ENCODE measurements at places on chromosomes 4 and X.

DNA sequence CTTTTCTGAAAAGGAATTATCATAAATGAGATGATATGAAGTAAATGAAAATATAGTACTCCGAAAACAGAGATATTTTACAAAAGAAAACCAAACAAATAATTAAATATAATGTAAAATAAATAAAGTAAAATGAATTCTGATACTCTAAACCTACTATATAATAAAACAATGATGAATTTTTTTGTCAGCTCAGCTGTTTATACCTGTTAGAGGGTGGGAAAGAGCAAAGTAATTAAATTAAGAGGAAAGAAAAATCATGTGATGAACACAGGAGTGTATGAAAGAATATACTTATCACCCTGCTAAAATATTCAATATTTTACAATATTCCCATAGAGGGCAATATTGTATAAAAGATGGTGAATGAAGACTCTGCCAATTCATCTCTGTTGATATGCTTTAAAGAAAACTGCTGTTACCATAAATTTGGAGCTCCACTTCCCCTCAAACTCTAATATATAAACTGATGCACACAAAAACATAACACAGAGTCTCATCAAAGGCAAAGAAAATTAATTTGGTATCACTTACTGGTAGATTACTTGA is 6.5 kb upstream of the NDST4 start:
- no peak for DNase-seq

- DNase-seq, result peak; percentile 64
Observed at GRCh38 chr4:155759372-155760252, 791 bp downstream of the GUCY1B1 start.

- DNase-seq, result no peak
Observed at GRCh38 chrX:52118262-52118661, 49.3 kb upstream of the MAGED4B start.

DNA sequence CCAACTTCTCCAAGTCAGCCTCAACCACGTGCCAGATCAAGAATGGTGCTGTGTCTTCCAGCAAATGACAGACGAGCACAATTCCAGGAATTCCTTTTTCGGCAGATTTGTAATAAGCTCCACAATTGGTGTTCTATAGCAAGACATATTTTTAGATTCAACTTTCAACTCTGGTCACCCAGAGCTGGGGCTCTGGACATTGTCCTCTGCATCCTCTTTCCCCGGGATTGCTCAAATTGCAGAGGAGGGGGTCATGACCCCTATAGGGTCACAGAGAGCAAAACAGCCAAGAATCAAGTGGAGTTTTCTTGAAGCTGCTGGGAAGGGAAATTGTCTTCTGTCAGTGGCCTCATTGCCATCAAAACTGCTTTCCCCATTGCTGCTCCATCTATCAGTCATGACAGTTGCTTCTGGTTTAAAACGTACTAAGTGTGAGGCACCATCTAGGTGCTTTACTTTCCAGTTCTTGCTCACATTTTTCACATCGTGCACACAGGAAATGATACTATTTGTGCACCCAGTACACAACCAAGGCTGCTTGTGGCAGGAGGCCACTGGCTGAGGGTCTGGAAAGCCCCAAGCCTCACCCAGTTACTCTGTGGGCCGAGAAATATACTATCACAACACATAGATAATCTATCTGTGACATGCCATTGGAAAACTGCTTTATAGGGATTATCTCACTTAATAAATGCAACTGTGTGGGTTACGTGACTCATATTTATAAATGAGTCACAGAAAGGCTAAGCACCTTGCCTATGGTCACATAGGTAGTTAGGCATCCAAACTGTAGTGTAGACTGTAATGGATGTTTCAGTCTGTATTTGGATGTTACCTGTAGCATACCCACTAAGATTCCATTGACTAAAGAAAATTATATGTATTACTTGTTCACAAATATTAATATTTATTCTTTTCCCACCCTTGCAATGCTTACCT is 91.7 kb upstream of the PHOX2B start:
- DNase-seq, result no peak

DNA sequence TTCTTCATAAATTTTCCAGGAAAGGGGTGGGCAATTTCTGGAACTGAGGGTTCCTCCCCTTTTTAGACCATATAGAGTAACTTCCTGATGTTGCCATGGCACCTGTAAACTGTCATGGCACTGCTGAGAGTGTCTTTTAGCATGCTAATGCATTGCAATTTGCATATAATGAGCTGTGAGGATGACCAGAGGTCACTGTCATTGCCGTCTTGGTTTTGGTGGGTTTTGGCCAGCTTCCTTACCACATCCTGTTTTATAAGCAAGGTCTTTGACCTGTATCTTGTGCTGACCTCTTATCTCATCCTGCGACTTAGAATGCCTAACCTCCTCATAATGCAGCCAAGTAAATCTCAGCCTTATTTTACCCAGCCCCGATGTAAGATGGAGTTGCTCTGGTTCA is 577.8 kb downstream of the NLGN4X start:
- no peak for DNase-seq

DNA sequence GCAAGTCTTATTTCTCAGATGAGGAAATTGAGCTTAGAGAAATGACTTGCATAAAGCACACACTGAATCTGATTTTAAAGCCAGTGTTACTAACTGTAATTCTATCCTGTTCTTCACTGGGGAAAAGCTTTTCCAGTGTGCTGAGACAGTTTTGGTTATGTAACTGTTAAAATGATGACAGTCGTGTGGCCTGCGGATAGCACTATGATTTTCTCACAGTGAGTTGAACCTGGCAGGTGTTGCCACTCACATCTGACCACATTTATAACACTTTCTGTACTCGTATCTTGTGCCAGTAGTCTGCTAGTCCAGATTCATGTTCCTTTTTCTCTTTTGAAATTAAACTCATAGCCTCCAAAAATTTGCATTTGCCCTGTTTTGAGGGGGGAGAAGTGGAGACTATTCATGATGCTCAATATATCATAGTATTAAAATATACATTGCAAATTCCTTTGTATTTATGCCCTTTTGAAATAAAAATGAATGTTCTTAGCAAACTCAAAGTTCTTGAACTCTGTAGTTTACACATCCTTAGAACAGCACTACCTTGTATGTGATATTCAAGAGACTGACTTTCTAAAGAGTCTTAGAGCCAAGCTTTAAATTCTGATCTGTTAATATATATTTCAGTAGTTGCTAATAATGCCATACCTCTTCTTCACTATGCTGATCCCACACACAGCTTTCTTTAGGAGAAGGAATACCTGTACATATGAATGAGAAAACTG is 132.3 kb downstream of the PDLIM5 start:
- no peak for DNase-seq

- DNase-seq, result peak; percentile 87
Observed at GRCh38 chrX:141176586-141177451, at the start of gene LDOC1. Gene LDOC1 (minus strand): TSS chrX:141177129. CDS start chrX:141177021, 108 bp downstream.

DNA sequence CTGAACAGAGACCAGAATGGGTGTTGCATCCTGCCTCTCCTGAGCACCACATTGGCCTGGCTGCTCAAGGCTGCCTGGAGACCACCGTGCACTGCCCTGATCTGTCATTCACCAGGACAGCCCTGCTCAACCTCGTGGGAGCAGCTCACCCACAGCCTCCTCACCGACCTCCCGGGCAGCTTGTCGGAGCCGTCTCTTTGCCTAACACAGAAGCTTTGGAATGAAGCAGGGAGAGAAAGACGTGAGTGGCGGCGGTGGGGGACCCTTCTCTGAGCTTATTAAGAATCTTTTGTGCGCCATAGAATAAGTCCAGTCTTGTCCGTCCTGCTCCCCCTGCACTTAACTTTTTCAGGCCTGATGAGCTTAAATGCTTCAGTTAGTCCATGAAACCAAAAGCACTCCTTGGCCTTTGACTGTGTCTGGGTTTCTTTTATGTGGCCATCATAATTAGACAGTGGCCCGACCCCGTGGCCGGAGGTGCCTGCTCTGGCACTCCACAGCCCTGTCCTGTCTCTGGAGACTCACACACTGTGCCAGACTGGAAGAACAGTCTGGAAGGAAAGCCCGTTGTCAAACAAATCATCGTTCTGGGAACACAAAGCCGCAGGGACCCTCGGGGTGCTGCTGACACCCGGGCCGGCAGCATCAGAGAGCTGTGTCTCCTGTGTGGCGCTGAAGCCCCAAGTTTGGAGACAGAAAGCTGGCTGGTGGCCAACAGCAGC is 192.8 kb downstream of the BCOR start:
- no peak for DNase-seq

- DNase-seq, result no peak
Observed at GRCh38 chrX:3191796-3192195, 150.5 kb downstream of the ARSF start.

GRCh38 chr4:146273204-146273901 is 59.0 kb downstream of the REELD1 start:
- no peak for DNase-seq

DNA sequence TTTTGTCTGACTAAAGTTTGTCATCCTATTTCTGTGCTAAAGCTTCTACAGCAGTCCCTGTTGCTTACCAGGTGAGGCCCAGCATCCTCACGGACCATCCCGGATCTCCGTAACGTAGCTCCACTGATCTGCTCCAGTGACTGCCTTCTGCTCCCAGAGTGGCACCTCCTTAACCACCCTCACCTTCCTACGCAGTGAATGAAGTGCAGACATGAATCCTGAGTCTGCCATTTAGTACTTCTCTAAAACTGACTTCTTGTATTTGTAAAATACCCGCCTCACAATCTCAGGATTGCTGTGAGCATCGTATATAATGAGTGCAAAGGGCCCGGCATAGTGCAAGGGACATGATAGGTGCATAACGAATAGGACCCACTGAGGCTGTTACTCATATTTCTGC is 27.7 kb upstream of the ACSL1 start:
- no peak for DNase-seq

DNA sequence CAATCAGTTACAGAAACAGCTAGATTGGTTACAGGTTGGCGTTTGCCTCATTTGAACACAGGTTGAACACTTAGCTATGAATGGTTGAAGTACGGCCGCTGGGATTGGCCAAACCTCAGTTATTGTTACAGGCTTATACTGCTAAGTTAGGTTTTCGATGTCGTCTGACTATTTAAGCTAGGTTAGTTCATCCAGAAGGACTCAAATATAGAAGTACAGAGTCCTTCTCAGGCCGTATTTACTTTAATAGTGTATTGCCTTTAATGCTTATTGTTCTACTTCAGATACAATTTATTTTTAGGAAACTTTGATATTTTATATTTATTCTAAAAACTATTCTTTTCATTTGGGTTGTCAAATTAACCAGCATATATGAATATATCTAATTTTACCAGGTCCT is 334.7 kb downstream of the FAT4 start:
- no peak for DNase-seq

DNA sequence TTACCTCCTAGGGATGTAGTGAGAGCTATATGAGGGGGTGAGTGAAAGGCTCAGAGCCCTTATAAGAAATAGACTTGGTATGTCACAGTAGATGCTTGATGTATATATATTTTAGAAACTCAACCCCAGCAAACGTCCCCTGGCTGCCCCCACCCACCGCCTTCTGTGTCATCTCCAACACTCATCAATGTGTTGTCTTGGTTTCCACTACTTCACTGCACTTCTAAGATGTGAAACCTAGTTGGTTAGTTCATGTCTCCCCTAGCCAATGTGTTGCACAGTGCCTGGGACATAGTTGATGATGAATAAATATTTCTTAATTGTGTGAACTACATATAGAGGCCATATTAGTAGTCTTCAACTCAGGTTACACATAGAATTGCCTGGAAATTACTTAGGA is 4.4 kb downstream of the FGFBP2 start:
- no peak for DNase-seq

DNA sequence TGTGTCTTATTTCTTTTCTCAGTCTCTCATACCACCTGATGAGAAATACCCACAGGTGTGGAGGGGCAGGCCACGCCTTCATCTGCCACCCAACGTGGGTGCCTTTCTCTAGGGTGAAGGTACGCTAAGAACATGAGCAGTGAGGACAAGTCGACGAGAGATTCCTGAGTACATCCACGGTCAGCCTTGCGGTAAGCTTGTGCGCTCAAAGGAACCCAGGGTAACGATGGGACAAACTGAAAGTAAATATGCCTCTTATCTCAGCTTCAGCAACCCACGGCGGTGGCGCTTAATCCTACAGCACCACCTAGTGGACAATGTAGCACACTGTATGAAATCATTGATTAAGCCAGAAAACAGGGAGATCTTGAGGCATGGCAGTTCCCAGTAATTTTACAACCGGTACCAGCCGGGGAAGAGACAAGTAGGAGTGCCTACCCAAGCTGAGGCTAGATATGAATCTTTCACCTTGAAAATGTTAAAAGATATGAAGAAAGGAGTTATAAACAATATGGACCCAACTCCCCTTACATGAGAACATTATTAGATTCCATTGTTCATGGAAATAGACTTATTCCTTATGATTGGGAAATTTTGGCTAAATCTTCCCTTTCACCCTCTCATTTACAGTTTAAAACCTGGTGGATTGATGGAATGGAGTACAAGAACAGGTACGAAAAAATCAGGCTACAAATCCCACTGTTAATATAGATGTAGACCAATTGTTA is 63.0 kb downstream of the ZNF732 start:
- DNase-seq, result peak; percentile 52

- DNase-seq, result no peak
Observed at GRCh38 chr4:142544594-142544993, 301.5 kb downstream of the INPP4B start.

DNA sequence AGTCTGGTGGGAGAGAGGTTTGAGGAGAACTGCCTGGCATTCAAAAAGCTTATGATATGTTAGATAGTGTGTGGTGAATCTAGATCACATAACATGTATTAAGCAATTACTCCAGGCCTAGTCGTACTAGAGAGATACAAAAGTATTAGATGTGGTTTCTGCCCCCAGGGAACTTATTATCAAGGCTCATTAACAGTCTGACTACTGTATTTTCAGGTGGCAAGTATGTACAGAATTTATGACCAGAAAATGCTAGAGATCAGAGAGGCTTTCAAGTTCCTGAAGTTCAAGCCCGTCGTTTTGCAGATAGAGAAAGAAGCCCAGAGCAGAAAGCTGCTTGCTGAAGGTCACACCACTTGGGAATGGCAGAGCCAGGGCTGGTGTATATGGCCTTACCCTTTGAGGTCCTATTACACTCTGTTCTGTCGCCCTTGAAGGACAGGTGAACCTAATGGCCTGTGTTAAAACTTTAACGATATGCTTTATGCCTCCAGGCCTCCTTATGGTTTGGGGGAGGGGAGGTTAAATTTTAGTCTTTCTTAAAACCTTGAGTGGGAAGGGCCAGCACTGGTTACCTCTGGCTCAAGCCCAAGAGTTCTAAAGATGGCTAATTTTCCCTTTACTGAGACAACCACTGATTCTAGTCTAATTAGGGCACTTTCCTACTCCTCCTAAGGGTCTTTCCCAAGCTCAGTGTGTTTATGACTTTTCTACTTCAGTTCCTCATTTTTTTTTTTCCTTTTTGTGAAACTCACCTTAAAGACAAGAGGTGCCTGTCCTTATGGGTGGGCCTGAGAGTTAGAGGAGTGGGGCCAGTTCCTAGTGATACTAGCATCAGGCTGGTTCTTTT is 19.9 kb downstream of the TMEM164 start:
- no peak for DNase-seq

GRCh38 chrX:32867781-32868523 is 343.4 kb downstream of the DMD start:
- DNase-seq, result no peak

DNA sequence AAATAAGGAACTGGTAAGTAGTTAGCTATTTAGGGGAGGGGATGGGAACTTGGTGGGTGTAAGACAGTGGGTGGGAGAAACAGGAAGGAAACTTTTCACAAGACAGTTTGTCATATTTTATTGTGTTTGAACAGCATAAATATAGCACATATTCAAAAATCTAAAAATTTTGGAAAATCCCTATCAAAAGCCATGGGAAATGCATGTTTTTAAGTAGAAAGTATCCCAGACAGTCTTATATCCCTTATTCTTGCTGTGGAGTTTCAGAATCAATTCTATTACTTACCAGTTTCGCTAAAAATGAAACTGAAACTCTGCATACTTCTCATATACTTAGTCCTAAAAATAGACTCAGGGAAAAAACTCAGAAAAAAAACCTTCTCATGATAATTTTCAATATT is 22.3 kb upstream of the RASGEF1B start:
- no peak for DNase-seq
